ENCODE measurements at places on chromosomes 11 and 22. TPM values are rescaled to one million over a fixed set of nuclear protein-coding genes. Genes with fewer than 3 reads are reported as not detected.

DNA sequence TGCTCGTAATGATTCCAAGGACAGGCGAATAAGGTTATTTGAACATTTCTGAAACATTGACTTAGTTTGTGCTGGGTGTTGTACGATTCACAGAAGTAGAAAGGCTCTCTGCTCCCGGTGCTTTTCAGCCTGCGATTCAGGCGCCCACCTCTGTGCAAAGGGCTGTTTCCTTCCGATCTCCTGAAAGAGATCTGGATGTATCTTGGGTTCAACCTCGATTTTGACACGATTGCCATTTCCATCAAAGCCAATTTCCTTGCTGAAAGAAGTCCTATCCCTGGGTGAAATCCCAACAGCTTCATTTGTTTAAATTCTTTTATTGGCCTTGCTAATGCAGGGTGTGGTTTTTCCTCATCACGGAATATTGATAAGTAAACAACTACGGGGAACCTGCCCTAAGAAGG is 1.1 kb upstream of the ZC3H12C start:
- peak; percentile 25 for DNase-seq

DNA sequence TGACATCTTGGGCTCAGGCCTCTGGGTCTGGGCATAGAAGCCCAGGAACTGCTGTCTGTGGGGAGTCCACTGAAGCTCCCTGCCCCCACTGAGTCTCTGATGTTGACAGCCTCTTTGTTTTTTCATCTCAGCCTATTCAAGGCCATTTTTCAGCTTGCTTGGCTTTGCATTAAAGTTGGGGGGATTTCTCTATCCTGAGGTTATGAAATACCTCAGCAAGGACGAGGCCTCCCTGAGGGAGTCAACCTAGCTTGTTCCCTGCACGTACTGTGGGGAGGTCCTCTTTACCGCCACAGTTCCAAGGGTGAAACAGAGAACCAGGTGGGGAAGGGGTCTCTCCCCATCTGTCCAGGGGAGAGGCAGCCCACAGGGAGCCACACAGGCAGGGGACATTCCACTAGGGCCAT is 8.4 kb downstream of the KCNQ1OT1 start:
- no peak for DNase-seq

Gene DBX1
- not detected for total RNA-seq

DNA sequence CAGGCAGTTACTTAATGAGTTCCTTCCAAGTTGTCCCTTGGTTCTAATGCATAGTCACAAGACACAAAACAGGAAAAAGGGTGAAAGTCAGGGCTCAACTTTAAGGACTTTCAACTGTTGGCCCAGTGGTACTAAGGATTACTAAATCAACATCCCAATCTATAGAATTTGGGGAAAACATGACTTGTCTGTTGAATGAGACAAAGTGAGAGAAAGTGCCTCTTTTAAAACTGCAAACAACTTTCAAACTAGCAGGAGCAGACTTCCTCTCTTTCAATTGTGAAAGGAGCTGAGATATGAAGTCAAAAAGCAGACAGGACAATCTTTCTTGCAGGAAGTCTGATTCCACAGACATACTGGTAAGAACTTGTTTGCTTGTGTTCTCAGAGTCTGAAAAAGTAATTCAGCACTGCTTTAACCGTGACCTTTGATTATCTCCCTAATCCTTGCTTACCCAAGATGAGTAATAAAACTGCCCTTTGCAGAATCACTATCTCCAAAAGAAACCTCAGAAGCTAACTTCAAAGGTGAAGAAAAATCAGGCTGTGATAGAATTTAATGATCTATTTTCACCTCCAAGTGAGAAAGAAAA is 960.7 kb upstream of the RAG2 start:
- no peak for DNase-seq

Gene UPK3A
- total RNA-seq: not detected

Data from left colon (tissue), 2 donors.